ENCODE measurements at places on chromosomes 3 and 15.

- no peak for DNase-seq
Observed at GRCh38 chr3:184559336-184559735, 2.2 kb upstream of the EPHB3 start.

DNA sequence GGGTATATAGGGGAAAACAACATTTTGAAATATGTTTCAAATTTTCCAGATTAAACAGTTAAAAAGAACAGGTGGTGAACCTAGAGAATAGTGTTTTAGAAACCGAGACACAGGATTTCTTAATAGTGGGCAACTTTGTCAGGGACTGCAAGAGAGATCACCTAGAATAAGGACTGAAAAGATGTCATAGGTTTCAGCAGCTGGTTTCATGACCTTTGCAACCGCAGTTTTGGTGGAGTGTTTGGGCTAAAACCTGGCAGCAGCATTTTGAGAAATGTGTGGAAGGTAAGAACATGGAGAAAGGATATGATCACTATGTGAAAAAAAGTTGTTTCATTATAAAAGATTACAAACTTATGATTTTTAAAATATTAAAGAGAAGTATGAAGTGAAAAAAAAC, 34.9 kb downstream of the PRKCI start:
- no peak for DNase-seq

DNA sequence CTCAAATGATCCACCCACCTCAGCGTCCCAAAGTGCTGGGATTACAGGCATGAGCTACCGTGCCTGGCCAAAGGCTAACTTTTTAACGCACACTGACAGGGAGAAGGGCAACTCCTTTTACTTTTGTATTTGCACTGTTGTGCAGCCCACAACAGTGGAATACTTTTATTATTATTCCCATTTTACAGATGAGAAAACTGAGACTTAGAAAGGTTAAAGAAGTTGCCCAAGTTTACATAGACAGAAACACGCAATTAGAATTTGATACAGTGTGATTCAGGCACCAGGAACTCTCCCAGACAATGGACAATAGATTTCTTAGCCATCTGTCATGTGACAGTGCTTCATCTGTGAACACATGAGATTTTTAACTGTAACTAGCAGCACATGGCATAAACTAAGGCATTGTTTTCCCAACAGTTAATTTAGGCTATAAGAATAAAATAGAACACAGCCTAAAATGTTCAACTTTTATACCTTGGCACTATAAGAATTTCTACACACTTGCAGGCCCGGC, 18.8 kb downstream of the STAG1 start:
- DNase-seq, result no peak

DNA sequence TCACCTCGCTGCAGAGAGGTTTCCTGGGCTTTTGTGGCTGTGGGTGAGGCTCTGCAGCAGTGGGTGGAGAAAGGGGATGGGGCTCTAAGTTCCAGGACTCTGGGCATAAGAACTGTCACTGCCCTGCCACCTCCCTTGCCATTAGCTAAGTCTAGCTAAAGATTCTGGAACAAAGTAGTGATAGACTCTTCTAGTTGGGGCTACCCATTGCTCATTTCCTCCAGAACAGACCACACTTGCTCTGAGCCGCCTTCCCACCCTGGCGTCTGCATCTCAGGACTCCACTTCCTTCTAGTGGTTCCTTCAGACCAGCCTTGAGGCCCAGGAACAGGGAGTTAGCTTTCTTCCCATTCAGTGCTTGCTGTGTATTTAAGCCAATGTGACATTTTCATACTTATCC, 7.5 kb downstream of the ARHGAP31 start:
- DNase-seq, result no peak

DNA sequence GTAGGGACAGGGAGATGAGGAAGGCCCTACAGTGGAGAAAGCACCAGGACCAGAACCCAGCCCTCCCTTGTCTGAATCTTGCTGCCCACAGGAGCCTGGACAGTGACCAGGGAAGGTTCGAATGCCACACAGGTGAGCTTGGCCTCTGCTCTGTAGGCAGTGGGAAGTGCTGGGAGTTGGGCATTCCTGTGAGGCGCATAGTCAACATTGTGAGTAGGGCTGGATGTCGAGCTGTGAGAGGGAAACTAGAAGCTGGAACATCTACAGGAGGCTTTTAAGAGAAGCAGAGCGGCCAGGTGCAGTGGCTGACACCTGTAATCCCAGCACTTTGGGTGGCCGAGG, 20.3 kb upstream of the ALAS1 start:
- no peak for DNase-seq

GRCh38 chr3:190456770-190457169, 7.1 kb upstream of the TMEM207 start:
- DNase-seq, result no peak

- no peak for DNase-seq
Observed at GRCh38 chr3:50612234-50612882, 784 bp upstream of the CISH start.

DNA sequence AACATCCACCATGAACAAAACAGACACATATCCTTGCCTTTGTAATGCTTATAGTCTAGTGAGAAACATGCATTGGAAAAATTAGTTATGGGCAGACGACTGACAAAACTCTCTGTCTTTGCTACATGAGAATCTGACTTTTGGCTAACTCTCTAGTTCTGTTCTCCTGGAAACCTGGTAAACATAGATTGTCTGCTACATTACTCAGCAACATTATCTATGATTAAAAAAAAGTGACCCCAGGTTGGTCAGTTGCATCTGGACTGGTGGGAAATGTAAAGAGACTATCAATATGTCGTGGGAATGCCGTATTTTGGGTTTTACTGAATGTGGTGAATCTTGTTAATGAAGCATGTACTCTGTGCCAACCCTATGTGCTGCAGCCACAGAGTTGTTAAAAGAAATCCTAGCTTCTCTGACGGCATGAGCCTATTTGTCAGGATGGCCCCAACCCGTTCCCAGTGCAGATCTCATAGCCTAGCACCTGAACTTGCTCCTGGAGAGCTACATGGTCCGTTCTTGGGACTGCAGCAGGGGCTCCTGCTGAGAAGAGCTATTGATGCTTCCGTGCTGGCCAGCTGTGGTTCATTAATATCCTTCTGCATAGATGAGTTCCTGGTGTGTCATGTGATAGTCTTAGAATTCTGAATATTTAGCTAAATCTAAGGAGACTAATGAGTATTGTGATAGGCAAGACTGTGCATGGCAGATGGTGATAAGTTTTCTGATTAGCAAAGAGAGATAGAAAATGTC, 311.7 kb upstream of the ZNF717 start:
- DNase-seq, result no peak
